Airway epithelial cell (primary cell): ENCODE measurements at places on chromosomes 6 and 20. TPM values are rescaled to one million over a fixed set of nuclear protein-coding genes. Genes with fewer than 3 reads are reported as not detected.

The ZNF311 gene
- 0.92 and 1.1 TPM in 2 replicates for total RNA-seq

The OR2J3 gene
- total RNA-seq, result not detected in 2 replicates

The APOBEC2 gene
- total RNA-seq, result 0.63 TPM in 1 of 2 replicates, not detected in the other

The KCNG1 gene
- total RNA-seq, result 23.8 and 24.0 TPM in 2 replicates

The SERAC1 gene
- total RNA-seq, result 4.1 and 6.8 TPM in 2 replicates

The LY6G6F gene
- total RNA-seq, result not detected in 2 replicates

The C6orf141 gene
- total RNA-seq, result 13.3 and 14.0 TPM in 2 replicates

The POU5F1 gene
- 0.60 and 3.5 TPM in 2 replicates for total RNA-seq

The ABHD16B gene
- not detected in 2 replicates for total RNA-seq

The RSPO3 gene
- total RNA-seq, result not detected in 2 replicates

The RBBP8NL gene
- 2.2 and 4.2 TPM in 2 replicates for total RNA-seq

The UBD gene
- not detected in 2 replicates for total RNA-seq

The PKIB gene
- total RNA-seq, result 4.1 and 4.9 TPM in 2 replicates

The SIRT5 gene
- total RNA-seq, result 11.7 and 21.9 TPM in 2 replicates

The DUSP15 gene
- total RNA-seq, result not detected in 2 replicates

The EPPIN gene
- total RNA-seq, result not detected in 2 replicates

The TP53TG5 gene
- total RNA-seq, result not detected in 2 replicates

The CTAGE9 gene
- total RNA-seq, result not detected in 2 replicates

The OR2B6 gene
- not detected in 2 replicates for total RNA-seq

The OR2H1 gene
- total RNA-seq, result not detected in 2 replicates

The HLA-DMA gene
- total RNA-seq, result 0.28 and 1.6 TPM in 2 replicates

The SIGLEC1 gene
- not detected in 2 replicates for total RNA-seq
